CD4-positive, alpha-beta T cell treated with Interleukin-21 for 1 hour (primary cell): ENCODE measurements at places on chromosomes 1 and 21.

DNA sequence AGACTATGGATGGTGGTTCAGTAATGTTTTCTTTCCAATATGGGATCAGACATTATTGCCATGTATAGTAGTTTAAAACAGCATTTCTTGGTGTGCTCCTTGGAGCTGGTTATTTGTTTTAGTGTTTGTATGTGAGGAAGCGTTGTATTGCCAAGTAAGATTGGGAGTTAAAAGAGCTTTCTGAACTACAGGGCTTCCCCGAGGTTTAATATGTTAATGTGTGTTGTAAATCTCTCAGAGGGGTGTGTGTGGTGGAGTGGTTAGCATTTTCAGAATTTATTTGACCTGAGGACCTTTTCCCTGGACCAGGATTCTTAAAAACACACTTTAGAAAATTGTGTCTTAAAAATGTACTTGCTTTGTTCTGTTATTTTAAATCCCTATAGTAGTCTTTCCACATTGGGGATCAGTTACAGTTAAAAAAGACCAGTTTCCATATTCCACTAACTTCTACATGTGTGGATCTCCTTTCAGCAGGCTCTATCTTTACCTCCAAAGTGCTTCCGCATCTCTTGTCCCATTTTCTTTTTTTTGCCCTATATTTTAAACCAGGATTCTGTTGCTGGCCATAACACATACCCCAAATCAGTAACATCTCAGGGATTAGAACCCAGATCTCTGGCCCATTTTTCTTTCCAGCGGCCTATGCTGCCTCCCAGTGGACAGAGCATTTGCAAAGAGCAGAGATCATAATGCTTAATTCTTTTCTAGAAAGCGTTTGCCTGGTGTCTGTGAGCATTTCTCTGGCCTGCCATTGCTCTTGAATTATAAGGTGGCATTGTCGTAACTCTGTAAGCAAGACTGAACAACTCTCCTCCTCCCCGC is 58.6 kb downstream of the PBX1 start:
- DNase-seq, result no peak

- no peak for DNase-seq
Observed at GRCh38 chr1:36599828-36600227, 117.1 kb upstream of the CSF3R start.

DNA sequence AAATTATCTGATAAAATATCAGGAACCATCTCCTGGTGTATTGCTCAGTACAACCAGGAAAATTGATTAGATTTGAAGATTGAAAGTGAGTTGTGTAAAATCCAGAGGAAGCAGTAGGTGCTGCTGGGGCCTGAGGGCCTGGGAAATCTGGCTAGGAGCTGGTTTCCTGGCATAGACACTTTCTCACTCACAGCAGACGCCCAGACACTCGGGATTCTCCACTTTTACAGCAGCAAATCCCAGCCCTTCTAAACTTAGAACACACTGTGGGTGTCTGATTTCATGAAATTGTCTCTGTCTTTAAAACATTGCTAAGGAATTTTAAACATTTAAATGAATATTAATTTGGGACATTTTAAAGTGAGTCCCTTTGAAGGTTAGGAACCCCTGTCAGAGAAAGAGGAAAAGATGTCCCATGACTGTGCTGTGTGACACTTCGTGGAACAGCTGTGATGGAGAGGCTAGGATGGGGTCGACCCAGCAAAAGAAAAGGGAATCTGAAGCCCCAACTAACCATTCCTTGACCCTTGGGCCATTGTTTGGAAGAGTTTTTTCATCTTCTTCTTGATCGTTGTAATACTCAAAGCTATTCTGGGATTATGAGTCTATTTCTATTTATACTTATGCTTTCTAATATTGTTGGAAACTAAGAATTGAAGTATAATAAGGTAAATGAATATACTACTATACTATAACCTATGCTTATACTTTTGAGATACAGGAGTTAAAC is 49.0 kb upstream of the VAMP3 start:
- no peak for DNase-seq

DNA sequence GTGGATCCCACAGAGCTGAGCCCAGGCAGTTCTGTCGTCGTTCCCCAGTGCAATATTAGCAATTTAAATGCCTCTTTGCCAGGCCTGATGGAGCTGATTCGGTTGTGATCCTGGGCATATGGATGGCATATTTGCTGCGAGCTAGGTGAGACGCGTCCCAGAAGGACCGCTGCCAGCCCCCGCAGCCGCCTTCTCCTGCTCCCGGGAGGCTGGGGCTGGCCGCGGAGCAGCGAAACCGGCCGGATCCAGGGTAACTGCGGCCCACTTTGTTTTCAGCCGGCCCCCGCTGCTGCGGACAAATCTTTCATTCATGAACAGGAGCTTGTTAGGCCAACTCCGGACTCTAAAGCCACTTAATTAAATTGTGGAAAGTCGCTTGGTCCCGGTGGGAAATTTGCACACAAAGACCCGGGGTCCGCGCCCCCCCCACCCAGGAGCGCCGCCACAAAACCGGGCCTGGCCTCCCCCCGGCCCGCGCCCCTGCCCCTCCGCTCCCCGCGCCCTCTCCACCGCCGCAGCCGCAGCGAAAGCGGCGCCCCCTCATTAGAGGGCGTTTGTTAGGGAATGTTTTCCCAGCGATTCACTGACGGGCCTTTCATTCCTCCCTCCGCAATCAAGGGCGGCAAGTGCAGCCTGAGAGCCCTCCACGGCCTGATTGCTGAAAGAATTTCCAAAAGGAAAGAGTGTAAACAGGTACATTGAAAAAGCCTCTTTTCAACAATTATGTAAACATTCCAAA is 383.3 kb downstream of the RRAGC start:
- no peak for DNase-seq
